NCI-H2171 (cell line): ENCODE measurements at places on chromosomes 2 and 18.

- no peak for DNase-seq
These were observed 505.5 kb upstream of the FAM98A start for GRCh38 chr2:34104601-34105000.

GRCh38 chr2:233011268-233011650 lies 1.8 kb downstream of the NGEF start:
- DNase-seq, result no peak

DNA sequence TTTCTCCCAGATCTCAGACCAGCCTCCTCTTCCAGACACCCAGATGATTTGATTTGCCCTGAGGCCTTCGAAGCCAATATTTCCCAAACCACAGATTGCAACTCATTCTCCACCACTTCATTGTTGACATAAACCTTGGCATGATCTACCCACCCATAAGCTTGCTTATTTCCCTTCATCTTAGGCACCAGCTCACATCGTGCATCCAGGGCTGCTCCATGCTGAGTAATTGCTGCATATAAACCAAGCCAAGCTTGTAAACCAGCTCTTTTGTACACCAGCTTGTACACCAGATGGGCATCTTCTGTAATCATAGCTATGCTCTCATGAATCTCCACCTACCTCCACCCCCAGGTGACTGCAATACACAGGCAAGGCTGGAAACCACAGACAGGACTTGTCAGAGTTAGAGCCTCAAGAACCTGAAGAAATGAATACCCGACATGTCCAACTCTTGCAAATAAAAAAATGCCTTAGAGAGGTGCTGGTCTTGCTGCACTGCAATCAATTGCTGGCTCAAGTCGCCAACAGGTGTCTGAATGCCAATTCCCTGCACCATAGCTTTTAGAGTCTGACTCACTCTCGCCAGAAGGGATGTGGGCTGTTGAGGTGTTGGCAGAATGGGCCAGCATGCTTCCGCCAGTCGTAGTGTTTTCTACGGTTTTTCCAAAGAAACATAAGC lies 31.5 kb downstream of the TRABD2A start:
- no peak for DNase-seq

GRCh38 chr2:111030260-111030891 lies 90.3 kb upstream of the BCL2L11 start:
- DNase-seq, result no peak

- DNase-seq, result no peak
These were observed 181.7 kb downstream of the ANAPC1 start for GRCh38 chr2:111702119-111702803.

DNA sequence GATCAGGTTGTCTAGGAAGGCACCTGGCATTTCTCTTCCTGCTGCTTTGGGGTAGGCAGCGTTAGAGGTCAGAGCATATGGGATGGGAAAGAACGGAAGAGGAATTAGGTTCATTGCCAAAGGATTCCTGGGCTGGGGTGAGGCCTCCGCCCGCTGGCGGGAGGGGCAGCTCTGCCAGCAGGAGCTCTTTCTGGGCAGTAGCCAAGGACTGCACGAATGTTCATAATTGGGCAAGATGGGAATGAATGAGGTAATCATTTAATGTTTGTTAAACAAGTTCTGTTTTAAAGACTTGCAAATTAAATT lies 253.9 kb downstream of the AGAP1 start:
- peak; percentile 40 for DNase-seq

- DNase-seq, result no peak
These were observed 183.5 kb downstream of the KIAA1328 start for GRCh38 chr18:37012452-37012851.

GRCh38 chr2:148720501-148721001 lies 76.0 kb downstream of the EPC2 start:
- DNase-seq, result no peak

- no peak for DNase-seq
These were observed 140.1 kb downstream of the STK39 start for GRCh38 chr2:168107322-168107721.

GRCh38 chr2:88068044-88068443 lies 419 bp downstream of the SMYD1 start:
- DNase-seq, result no peak

GRCh38 chr2:133673305-133673905 lies 105.1 kb upstream of the NCKAP5 start:
- DNase-seq, result no peak

GRCh38 chr18:65282096-65282495 lies 468.7 kb upstream of the CDH7 start:
- no peak for DNase-seq

DNA sequence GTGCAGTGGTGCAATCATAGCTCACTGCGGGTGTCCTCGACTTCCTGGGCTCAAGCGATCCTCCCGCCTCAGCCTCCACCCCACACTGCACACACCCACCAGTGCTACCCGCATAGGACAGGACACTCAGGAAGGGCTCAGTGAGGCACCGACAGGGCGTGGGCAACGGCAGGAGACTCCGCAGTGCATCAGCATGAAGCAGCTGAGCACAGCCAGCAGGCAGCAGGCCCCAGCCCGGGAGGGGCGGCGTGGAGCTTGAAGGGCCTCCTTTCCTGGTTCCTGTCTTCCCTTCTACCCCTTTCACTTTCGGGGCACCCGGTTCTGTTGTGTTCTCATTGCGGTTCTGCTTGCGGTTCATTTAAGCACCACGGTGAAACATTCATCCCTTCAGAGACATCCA lies 89.8 kb downstream of the ZNF516 start:
- DNase-seq, result no peak

DNA sequence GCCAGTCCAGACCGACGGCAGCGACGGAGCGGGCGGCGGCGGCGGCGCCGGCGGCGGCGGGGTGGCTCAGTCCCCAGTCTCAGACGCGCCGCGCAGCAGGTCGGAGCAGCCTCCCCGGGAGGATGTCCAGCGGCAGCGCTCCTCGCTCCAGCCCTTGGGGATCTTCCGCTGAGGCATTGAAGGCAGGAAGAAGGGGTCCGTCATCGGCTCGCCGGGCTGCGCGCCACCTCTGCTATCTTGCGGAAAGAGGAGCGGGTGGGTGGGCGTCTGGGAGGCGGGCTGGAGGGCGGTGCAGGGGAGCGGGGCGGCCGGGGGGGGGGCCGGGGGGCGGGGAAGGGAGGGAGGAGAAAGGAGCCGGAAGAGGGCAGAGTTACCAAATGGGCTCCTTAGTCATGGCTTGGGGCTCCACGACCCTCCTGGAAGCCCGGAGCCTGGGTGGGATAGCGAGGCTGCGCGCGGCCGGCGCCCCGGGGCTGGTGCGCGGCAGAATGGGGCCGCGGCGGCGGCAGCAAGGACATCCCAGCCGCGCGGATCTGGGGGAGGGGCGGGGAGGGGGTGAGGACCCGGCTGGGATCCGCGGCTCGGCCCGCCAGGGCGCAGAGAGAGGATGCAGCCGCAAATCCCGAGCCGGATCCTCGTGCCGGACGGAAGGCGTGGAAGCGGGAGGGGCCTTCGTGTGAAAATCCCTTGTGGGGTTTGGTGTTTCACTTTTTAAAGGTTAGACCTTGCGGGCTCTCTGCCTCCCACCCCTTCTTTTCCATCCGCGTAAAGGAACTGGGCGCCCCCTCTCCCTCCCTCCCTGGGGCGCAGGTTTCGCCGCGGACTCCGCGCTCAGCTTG lies at the start of gene NETO1:
NETO1 (minus strand) TSS at position 242 of the 839 bp plus-strand sequence. CDS start 696 bp downstream, outside the sequence.
- no peak for DNase-seq

- peak; percentile 60 for DNase-seq
These were observed 450.4 kb upstream of the TCF4 start for GRCh38 chr18:56038171-56039030.

- DNase-seq, result no peak
These were observed 10.2 kb upstream of the HTR2B start for GRCh38 chr2:231134910-231135655.

GRCh38 chr2:181005809-181006208 lies 25.4 kb downstream of the UBE2E3 start:
- DNase-seq, result no peak

DNA sequence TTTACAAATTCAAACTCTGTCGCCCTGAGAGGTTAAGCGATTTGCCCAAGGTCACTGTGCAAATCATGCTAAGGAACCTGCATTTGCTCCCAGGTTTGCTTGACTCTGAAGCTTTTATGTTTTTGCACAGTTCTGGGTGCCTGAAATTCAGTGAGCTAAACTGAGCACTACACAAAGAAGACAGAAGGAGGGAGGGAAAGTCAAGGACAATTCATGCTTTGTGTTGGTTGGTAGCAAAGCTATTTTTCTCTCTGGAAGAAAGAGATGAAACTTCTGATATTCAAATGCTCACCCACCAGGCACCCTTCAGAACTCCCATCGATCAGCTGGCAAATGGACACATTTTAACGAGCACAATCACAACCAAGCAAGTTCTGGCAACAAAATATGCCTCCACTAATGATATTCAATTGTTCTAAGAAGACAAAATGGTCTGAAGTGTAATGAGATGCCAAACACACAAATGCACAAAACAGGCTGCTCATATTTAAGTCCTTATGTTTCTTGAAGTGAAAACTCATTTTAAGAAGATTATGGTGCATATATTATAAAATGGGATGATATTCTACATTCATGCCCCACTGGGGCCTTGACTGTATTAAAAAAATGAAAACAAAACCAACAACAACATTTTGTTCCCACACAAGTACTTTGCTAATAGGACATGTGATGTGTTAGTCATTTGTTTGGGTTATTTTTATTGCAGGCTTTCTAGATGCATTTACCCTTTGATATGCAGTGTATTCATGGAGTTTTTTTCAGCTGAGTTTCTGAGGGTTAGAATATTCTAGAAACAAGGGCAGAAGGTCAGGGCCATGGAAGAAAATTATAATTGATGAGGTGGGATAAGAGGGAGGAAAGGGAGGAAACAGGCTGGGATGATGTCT lies 445.6 kb upstream of the CELF4 start:
- DNase-seq, result no peak

- no peak for DNase-seq
These were observed 83.8 kb downstream of the MGAT5 start for GRCh38 chr2:134337631-134338030.

DNA sequence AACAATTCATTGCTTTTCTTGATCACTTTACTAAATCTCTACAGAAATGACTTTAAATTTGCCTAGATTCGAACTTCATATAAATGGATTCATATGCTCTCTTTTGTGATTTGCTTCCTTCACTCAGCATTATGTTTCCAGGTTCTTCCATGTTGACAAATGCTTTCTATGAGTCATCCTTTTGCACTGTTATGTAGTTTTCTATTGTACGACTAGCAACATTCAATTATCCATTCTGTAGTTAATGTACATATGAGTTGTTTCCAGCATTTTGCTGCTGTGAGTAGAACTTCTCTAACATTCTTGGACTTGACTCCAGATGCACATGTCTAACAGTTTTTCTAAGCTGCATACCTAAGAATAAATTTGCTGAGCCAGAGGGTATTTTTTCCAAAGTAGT lies 66.5 kb upstream of the NEUROD1 start:
- DNase-seq, result no peak

DNA sequence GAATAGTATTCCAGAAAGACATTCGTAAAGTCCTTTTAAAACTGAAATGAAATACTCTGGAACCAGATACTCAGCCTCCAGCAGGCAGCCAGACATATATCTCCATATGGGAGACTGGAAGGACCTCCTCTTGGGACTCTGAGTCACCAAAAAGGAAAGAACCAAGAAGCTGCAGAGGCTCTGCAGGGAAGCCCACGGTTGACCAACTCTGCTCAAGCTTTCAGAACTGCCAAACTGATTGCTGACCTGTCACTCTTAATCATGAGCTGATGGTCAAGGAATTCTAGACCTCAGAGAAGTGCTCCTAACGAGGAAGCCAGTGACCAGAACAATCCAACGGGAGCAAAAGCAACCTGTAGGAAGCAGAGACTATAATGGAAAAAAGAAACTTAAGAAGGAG lies 434.7 kb downstream of the EIPR1 start:
- DNase-seq, result no peak

GRCh38 chr18:9779630-9780029 lies 71.5 kb downstream of the RAB31 start:
- no peak for DNase-seq

DNA sequence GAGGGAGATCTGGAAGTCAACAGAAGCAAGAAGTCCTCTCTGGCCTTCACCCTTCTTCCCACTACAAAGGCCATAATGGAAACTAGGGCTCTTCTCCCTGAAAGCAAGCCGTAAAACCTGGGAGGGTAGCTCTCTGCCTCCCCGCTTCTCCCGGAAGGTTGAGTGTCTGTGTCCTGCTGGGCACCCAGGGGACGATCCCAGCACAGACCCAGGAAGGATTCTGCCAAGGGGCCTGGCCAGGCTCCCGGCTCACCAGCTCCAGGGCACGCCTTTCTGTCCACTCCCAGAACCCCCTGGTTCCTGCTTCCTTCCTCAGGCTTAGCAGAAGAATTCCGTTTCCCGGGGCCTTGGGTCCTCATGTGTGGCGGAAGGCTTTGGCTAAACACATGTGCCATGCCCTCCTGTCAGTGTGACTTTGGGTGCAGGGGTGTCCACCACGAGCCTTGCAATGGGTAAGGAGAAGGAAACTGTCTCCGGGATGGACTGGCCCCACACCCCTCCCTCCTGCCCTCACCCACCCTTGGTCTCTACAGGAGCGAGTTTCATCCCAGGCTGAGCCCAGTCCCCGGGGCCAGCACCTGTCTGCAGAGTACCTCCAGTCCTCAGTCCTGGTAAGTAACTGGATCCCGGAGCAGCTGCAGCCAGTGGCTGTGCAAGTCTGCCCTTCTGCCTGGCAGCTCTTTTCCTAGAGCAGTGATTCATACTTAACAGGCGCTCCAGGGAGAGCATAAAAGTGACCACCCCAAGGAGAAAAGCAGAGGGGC lies 135.8 kb downstream of the TPO start:
- no peak for DNase-seq

- peak; percentile 51 for DNase-seq
These were observed 141.9 kb downstream of the TTC32 start for GRCh38 chr2:19759880-19760279.

DNA sequence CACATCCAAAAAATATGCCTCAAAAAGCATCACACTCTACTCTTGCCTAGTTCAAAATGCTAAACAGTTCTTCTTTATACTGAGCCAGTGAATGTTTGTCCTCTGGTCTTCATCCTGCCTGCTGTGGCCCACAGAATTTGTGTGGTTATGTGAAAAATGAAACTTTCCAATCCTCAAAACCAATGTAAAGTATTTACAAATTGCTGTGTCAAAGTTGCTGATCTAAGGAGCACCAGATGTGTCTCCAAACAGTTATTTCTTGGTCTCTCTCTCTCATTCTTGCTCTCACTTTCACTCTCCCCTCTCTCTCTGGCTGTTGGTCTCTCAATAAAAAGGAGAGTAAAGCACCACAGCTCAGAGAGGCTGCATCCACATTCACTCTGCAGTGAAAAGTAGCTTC lies 23.0 kb downstream of the EPHA4 start:
- no peak for DNase-seq

GRCh38 chr18:1663879-1664705 lies 759.4 kb downstream of the ADCYAP1 start:
- DNase-seq, result no peak

DNA sequence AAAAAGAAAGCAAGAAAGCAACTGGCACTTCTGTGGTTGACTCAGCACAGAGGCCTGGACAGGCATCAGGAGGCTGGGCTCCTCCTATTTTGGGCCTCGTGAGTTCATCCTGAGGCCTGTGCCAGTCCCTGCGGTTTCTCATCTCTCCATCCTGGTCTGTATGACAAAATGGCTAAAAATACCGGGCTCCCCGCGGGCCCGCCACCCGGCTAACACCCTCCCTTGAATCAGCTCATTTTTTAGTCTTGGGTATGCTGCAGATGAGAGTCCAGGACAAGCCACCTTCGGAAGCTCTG lies 62.3 kb upstream of the YWHAQ start:
- DNase-seq, result no peak

- no peak for DNase-seq
These were observed 1.2 kb downstream of the GYPC start for GRCh38 chr2:126657148-126657635.
